ENCODE measurements at places on chromosomes 1 and 21. TPM values are rescaled to one million over a fixed set of nuclear protein-coding genes. Genes with fewer than 3 reads are reported as not detected.

Gene CACNA1S
- total RNA-seq: not detected

Gene MIA3
- 43.2 TPM for total RNA-seq

Gene CD1D
- not detected for total RNA-seq

Gene ACOT11
- 0.37 TPM for total RNA-seq

Gene ZNF593OS
- not detected for total RNA-seq

Gene CSF3R
- 0.40 TPM for total RNA-seq

Gene TTC24
- 7.4 TPM for total RNA-seq

DNA sequence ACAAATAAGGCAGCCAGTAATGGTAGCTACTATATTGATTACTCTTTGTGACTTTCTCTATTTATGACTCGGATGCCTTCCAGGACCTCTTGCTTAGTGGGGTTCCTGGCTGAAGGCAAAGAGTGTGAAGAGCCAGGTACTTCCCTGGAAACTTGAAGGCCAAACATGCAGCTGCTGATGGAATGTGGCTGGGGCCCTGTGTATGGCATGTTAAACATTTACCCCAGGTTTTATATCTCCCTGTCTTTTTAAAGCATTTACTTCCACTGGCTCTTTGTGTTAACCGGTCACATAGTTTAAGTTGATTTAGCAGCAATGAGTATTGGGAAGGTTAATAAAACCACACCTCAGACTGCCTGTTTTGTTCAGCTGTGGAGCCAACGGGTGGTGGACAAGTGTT lies 45.7 kb upstream of the PAXBP1 start:
- DNase-seq: no peak

DNA sequence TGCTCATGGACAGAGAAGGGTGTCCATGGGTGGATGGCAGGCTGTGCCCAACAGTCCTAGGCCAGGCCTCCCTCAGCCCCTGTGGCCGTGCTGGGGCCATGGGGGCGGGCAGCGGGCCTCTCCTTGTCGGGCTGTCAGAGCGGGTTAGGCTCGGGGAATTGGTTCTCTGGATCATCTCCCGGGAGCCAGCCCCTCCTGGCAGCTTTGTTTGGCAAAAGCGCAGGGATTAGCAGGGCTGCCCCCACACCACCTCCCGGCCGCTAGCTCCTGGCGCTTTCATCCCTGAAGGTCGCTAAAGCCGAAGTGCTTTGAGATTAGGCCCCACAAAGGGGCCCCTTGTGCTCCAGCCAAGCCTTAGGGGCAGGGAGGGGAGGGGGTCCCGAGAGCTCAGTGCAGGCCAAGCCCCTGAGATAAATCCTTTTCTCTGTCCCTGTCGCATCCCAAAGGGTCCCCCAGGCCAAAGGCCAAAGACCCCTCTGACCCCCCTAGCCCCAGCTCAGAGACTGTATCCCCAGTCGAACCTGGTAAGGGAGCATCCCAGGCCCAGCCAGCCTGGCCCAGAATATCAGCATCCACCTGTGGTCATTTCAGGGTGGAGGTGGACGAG lies 9.8 kb upstream of the DMBX1 start:
- DNase-seq: no peak

GRCh38 chr1:180270530-180271271 lies 40.6 kb downstream of the LHX4 start:
- no peak for DNase-seq

DNA sequence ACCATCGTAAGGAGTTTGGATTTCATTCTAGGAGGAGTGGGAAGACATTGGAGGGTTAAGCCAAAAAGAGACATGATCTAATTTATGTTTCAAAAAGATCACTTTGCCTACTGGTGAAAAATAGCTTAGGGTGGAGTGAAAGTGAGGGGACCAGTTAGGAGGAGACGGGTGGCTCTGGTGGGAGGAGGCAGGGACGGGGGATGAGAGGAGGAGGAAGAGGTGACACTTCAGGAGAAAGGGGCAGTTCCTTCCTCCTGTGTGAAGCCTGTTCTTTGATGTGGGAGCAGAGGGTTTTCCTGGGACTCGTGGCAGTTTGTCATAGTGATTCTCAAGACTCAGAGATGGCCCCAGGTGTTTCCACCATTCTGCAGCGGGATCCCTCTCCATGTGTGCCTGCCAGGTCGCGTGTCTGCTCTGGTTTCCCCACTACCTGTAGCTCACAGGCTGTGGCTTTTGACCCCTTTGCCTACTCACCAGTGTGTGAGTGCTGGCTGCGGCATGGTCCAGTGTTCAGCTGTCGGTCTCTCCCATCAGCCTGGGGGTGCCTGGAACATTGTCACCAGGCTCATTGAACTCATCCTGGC lies 102.4 kb downstream of the CNIH3 start:
- no peak for DNase-seq

GRCh38 chr1:230708631-230709580 lies 5.0 kb downstream of the AGT start:
- DNase-seq: no peak

GRCh38 chr1:21814241-21814918 lies 2.3 kb downstream of the LDLRAD2 start:
- DNase-seq: no peak

DNA sequence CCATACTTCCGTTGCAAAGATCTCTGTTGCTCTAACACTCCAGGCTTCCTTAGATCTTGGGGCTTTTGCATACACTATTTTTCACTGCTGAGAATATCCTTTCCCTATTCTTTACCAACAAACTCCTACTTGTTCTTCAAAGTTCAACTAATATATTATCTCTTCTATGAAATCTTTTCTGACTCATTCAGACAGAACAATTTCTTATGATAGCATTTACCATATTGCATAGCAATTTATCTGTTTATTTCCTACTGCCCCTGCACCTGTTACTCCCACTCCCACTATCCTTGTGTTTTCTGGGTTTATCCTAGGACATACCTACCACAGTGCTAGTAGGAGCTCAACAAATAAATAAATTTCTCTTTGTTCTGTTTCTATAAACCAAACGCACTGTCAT lies 11.0 kb downstream of the GADD45A start:
- no peak for DNase-seq

- no peak for DNase-seq
Measured at GRCh38 chr1:201059871-201060555, 36.5 kb upstream of the KIF21B start.

GRCh38 chr1:76682138-76682537 lies 185.1 kb upstream of the ST6GALNAC5 start:
- no peak for DNase-seq

GRCh38 chr21:41858466-41859296 lies 20.5 kb downstream of the PRDM15 start:
- no peak for DNase-seq

DNA sequence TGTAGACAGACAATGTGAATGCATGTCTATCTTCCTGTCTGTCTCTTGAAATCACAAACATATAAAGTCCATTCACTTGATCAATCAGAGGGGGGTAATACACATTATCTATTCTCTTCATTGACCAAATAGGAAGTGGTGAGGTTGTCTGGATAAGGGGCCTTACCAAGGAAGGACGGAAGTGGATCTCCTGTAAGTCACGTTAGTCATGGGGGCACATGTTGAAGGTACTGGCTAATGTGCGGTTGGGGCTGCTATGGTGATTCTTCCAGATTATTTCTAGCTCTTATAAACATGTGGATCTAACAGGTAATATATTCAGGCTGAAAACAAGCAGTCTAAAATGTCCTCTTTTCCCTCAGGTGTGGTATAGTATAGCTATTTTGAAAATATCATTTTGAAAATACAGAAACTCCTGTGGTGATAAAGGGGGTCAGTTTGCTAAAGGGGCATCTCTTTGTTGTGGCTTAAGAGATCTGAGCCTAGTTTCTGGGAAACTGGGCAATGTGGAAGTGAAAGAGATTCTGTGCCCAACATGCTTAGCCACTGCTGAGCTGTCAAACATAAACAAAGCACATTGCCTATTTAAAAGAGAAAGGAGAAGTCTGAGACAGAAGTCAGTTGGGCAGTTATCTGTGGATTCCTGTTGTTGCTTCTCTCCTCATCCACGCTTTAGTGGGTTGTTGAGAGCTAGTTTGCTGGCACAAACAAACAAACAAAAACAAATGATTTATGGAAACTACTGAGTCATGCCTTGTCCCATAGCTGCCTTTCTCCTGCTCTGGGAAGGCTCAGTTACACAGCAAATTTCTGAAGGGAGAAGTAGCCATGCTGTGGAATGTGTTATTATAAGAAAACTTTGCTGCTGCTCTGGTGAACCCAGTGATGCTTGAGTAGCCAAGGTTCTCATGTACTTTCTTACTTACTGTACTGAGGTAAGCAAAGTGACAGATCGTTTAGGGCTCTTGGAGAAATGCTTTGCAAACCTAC lies 166.9 kb downstream of the HLX start:
- DNase-seq: no peak

GRCh38 chr1:182752077-182752988 lies 37.2 kb upstream of the NPL start:
- no peak for DNase-seq

GRCh38 chr1:157310401-157310800 lies 172.2 kb upstream of the ETV3 start:
- DNase-seq: no peak

DNA sequence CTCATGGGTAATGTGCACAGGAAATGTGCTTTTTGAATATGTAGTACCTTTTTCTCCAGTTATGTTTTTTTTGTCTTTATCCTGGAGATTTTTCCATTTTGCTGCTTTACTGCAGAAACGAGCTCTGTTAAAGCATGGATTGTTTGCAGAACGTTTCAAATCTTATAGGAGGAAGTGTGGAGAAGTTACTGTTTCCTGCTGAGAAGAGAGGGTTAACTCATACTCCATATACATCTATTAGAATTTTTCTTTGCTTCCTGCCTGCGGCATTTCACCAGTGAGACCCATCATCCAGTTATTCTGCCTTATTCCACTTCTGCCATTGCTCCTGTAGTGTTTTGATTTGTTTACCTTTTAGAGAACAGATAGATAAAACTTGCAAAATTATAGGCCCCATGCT lies 2.0 kb downstream of the RPRD2 start:
- no peak for DNase-seq

- DNase-seq: peak; percentile 3
Measured at GRCh38 chr1:155591770-155592169, 18.2 kb upstream of the MSTO1 start.

DNA sequence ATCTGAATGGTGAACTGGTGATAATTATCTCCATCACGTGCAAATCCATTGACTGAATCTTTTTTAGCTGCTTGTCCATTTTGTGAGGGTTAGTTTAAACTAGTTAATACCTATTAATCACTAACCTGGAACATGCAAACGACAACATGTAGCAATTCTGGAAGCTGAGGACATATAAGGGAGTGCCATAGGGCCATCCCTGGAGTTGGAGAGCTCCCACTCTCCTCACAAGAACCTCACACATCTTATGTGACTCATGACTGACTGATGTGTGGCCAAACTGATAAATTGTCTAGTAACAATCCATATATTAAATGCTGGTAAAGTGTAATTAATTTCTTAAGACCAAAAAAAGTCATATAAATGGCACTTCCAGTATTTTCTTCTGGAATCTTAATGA lies 62.9 kb upstream of the HOOK1 start:
- no peak for DNase-seq

All from CD8-positive, alpha-beta memory T cell (primary cell).